CD8-positive, alpha-beta memory T cell (primary cell): ENCODE measurements at places on chromosomes 5 and 9. TPM values are rescaled to one million over a fixed set of nuclear protein-coding genes. Genes with fewer than 3 reads are reported as not detected.

The IFNB1 gene
- not detected for total RNA-seq

DNA sequence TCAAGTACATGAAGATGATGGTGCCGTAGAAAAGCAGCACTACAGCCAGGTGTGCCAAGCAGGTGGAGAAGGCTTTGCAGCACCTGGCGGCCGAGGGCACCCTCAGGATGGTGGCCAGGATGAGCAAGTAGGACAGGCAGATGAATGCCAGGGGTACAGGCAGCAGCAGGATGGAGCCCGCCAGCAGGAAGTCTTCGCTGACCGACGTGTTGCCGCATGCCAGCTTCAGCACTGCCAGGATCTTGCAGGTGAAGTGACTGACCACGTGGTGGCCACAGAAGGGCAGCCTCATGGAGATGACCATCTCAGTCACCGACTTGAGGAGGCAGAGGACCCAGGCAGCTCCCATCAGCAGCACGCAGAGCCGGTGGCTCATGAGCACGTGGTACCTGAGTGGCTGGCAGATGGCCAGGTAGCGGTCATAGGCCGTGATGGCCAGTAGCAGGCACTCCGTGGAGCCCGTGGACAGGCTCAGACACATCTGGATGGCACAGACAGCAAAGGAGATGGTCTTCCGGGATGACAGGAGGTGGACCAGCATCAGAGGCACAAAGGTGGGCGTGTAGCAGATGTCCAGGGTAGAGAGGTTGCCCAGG lies 482 bp downstream of the OR13J1 start:
- DNase-seq = no peak

DNA sequence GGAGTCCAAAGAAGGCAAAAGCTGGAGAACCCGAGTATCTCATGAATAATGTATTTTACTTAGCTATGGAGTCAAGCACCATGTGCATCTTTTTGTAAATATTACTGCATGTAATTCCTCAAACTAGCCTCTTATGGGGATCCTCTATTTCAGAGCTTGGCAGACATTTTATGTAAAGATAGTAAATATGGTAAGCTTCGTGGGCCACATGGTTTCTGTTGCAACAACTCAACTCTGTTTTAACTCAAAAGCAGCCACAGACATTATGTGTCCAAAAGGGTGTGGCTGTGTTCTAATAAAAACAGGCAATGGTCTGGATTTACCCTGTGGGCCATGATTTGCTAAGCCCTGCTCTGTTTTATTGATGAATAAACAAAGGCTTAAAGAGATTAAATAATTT lies 17.3 kb downstream of the DAPK1 start:
- DNase-seq = no peak

- DNase-seq = no peak
Observed at GRCh38 chr9:92183449-92183848, 68.2 kb upstream of the SPTLC1 start.

- DNase-seq = no peak
Observed at GRCh38 chr9:135338546-135338945, 141.0 kb upstream of the PPP1R26 start.

- DNase-seq = no peak
Observed at GRCh38 chr5:27406020-27406419, 367.6 kb upstream of the CDH9 start.

GRCh38 chr5:110333384-110333783 lies 393.1 kb downstream of the TMEM232 start:
- no peak for DNase-seq
